ENCODE measurements at places on chromosomes 11 and 22. TPM values are rescaled to one million over a fixed set of nuclear protein-coding genes. Genes with fewer than 3 reads are reported as not detected.

The SLC37A4 gene
- 23.0 TPM for total RNA-seq

GRCh38 chr22:38788846-38789245 is 5.1 kb downstream of the DNAL4 start:
- no peak for DNase-seq

DNA sequence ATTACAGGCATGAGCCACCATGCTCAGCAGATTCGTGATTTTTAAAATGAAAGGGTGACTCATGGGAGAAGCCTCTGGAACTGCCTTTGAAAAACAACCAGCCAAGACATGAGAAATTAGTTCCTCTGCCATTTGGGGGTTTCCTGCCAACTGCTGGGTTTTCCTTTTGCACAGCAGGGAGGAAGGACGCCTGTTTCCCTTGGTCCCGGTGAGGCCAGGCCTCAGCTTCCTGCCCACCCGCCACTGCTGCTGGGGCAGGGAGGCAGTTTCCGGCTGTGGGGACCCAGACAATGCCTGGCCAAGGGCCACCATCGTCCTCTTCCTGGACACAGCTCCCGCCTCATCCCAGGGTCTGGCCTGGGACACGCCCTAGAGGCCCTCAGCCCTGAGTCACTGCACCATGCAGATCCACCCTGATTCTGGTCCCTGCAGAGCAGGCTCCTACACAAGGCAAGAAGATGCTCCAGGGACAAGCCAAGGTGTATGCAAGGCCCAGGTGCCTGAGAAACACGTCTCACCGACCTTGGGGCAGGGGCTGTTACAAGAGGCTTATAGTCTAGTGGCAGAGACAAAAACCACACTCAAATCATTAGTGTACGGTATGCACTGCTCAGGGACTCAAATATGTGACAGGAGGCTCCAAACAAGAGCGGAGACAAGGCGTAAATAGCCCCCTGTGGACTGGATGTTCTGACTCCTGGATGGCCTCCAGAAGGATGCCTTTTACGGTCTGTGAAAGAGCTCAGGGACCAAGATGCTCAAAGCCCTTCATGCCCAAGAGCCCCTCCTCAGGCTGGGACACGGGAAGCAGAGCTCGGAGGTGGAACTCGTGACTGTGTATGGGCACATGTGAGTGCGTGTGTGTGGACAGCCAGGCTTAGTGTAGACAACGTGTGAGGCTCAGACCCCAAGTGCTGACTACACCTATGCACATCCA is 10.0 kb downstream of the PPM1F start:
- peak; percentile 95 for DNase-seq

- DNase-seq = no peak
Observed at GRCh38 chr11:10243896-10244575, 50.0 kb downstream of the SBF2 start.

DNA sequence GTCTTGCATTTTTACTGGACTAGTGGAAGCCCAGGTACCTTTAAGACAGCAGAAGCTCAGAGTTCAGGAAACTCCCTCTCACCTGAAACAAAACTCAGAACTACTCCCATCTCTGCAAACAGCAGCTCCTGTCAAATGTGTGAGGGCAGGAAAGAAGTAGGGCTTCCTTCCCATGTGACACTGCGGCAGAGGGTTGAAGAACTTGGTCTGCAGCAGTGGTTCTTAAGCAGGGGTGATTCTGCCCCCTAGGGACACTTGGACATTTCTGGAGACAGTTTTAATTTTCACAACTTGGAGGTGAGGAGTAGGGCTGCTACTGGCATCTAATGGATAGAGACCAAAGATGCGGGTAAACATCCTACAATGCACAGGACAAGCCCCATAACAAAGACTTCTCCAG is 63.4 kb downstream of the RCN1 start:
- no peak for DNase-seq

- DNase-seq = no peak
Observed at GRCh38 chr22:16970446-16970845, 37.6 kb downstream of the GAB4 start.

The OR8D1 gene
- not detected for total RNA-seq

DNA sequence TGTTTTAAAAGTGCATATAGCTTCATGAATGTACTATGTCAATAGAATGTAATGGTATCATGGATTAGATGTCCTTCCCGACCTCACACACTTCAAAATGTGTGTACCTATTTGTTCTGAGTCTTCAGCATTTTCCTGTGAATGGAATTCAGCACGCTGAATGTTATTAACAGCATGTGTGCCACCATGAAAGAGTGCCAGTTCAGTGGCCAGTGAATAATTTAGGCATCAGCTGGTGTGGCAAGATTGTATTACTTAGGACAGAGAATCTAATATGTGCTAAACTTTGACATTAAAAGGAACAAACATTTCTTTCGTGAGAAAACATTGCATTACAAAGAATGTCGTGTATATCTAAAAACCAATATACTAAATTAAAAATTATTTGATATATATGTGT is 46.4 kb downstream of the HIPK3 start:
- DNase-seq = no peak

- DNase-seq = no peak
Observed at GRCh38 chr11:60840470-60841430, 1.2 kb upstream of the CCDC86 start.

All from glomerular endothelial cell (primary cell).